ENCODE measurements at places on chromosomes 7 and 10.

DNA sequence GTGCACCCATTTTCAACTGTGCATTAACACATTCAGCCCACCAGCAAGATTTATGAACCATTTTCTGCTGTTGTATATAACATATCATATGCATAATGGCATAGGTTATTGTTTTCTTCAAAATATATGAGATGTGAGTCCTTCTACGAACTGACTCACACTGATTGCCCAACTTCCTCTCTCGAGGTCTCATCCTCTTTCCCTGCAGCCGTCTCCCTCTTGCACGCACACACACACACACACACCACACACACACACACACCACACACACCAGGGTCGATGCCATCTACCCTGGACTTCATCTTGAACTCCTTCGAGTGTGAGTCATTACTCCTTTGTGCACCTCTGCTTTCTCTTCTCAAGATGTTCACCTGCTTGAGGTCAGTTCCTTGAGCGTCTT lies 36.7 kb downstream of the EGFR start:
- no peak for DNase-seq

GRCh38 chr10:47354165-47354564 lies 6.0 kb downstream of the RBP3 start:
- no peak for DNase-seq

DNA sequence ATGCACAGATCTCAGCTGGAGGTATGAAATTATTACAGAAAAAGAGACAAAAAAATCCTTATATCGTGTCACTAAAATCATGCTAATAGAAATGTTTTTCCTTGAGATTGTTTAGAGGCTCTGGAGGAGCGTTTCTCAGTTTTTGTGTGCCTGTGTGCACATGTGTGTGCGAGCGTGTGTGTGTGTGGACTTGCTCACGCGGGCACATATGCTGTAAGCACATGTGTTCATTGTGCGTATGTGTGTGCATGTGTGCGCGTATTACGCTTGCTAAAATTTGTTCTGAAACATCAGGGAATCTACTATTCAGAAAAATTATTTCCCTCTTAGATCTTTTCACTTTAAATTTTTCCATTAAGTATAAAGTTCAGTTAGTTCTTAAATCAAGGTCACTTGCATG lies 1111.2 kb downstream of the NRG3 start:
- DNase-seq = no peak

GRCh38 chr7:27173956-27174873 lies at the start of gene HOXA10:
Gene HOXA10 (minus strand): TSS chr7:27174320. CDS start chr7:27174306, 14 bp downstream.
- no peak for DNase-seq

- no peak for DNase-seq
Measured at GRCh38 chr10:75739414-75740143, 308.2 kb downstream of the LRMDA start.

DNA sequence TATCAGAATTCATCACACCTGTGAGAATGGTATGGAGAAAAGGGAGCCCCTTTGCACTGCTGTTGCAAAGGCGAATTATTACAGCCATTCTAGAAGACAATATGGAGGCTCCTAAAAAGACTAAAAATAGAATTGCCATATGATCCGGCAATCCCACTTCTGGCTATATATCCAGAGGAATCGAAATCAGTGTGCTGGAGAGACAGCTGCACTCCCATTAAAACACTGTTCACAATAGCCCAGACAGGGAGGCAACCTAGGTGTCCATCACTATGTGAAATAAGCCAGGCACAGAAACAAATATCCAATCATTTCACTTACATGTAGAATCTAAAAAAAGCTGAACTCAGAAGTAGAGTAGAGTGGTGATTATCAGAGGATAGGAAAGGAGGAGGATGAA lies 26.0 kb upstream of the GJD4 start:
- no peak for DNase-seq

DNA sequence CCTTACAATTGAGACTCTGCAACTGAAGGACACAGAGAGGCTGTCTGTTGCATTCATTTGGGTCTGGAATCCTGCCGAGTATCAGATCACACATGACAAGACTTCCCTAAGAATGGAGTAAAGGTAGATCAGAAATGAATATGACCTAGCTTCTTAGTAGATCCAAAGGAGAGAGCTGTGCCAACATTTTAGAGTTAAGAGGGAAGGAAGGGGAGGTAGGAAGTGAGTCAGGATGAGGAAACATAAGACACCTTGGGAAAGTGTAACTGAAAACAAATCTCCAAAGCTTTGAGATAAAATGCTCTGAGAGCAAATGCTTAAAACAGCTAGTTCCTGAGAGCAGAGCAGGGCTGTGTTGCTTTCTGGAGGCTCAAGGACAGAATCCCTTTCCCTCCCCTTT lies 6.1 kb upstream of the SLC25A13 start:
- DNase-seq = no peak

DNA sequence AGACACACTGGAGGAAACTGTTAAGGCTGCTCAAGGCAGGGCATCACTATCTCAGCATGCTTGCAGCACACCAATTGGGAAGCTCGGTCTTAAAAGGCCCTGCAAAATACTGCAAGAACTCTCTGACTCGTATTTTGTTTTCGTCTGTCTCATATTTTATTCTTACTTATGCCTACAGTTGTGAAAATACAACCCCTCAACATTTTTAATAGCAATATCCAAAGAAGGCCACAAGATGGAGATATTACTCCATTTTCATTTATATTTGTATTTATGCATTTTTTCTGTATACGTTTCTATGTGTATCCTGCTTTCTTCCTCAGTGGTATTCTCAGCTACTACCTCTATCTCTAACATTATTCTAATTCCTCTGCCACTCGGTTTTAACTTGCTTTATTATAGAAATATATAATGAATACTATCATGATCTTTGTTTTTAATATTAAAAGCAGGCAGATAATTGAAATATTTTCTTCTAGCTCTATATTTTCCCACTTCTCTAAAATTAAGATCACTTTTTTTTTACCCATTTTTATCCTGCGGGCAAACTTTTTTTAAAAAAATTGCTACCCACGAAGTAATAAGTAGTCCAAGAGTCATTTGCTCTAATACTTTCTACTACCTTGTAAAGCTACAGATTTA lies 10.0 kb downstream of the DNAJC1 start:
- DNase-seq = no peak

DNA sequence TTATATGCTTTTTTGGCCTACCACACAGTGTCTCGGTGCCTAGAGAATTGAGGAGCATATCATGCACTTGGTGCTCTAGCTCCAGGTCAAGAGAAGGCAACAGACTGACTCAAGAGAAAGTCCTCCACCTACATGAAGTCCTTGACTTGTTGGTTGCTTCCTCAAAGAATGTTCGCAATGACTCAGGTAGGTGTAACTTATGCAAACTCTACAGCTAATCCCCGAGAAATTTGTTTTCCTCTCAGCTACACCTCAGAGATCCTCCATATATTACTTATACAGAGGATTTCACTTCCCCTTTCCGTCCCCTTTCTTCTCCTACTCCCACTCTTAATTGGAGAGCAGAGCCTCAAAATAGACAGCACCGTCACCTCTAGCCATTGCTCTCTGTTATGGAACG lies 1013.1 kb downstream of the KCNMA1 start:
- no peak for DNase-seq

DNA sequence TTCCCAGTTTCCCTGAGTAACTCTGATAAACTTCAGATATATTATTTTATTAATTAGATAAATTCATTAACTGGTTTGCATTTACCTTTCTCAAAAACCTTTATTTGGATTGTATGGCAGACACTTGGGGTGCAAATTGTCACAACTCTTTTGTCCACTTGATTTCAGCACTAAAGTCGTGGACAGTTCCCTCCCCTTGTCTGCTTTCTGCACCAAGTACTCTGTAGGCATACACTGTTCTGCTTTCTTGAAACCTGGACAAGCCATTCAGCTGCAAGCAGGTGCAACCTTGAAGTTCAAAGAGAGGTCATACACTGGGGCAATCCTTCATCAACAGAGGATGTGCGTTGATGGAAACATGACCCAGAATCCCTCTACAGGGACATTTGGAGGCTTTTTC lies 162.9 kb downstream of the ARL5B start:
- no peak for DNase-seq

- no peak for DNase-seq
Measured at GRCh38 chr7:112233048-112233697, 26.7 kb downstream of the ZNF277 start.

- no peak for DNase-seq
Measured at GRCh38 chr7:143811-144453, 48.4 kb upstream of the FAM20C start.

DNA sequence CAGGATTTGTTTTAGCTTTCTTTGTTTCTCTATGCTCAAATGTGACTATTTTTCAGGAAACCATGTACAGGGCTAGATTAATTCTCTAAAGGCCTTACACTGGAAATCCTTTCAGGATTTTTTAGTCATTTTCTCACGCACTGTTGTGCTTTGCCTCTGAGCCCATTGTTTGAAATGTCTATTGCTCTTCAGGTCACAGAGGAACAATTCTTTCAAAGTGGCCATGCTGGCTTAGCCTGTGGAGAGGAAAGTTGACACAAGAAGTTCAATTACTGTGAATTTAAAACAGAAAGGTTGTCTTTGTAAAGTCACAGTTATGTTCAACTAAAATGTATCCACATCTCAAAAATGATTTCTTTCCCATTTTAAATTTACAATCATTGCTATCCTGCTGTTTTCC lies 1071.7 kb upstream of the POT1 start:
- no peak for DNase-seq

DNA sequence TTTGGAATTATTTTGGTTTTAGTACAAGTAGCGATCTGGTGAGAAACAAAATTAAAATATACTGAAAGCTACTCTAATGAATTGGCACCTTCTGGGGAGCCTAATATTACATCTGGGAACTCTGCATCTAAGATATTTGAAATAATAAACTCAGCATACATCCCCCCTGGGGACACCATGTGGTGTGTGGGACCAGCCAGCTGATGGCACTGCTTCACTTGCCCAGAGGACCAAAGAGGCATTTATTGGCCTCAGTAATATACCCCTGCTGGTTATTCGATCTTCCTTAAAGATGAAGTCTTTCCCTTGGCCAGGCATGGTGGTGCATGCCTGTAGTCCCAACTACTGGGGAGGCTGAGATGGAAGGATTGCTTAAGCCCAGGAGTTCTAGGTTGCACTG lies 195.1 kb upstream of the AUTS2 start:
- DNase-seq = no peak

DNA sequence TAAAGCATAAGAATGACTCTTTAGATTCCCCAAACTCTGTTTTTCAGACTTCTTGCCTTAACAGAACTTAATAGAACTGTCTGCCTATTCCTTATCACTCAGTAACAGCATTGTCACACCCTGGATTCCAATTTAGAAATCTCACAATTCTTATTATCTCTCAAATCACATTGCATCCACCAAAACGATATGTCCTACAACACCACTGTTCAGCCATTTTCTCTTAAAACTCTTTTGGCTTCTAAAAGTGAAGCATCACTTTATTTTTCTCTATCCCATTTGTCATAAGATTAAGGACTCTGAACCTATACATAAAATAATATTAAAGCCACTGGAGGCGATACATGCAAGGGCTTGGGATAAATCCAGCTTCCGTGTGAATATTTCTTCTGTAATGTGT lies 1.2 kb upstream of the CPED1 start:
- DNase-seq = no peak

Data from T-helper 1 cell (primary cell).